ENCODE measurements at places on chromosomes 7 and 10.
A peak's percentile ranks its signal among the peaks of the same experiment; 100 is the strongest.

DNA sequence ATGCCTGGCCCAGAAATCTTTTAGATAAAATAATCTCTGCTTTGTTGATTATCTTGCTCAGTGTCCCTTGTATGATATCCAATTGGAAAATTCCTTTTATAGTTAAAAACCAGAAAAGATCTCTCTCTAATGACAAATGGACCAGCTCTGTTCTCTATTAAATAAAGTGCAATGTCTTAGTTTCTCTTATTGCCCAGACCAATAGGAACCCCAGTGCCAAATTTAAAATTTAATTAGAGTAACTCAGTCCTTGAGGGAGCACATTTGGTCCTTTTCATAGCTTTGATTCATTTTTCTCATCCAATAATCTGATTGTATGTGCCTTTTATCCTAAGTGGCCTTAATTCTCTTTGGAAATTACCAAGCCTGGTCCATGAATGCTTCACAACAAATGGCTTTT, 158.9 kb upstream of the FOXK1 start:
- no peak for DNase-seq

- no peak for DNase-seq
Measured at GRCh38 chr7:14368285-14368684, 378.8 kb upstream of the ETV1 start.

GRCh38 chr7:143503261-143503660, 25.6 kb downstream of the TAS2R41 start:
- no peak for DNase-seq

DNA sequence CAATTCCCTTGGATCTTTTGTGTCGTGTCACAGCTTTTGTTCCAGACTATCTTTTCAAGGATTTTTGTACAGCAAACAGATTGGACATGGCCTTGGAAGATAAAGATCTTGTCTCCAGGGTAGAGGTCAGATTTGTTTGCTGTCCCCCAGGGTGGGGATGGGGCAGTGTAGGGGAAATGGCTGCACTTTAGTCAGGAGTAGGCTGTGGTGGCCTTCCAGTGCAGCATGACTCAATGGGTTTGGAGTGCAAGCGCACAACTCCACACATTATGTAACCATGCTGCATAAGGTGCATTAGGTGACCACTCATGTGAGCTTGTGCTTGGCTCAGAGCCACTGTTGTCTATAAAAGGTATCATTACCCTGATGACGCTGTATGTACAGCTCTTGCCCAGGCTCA, 23.9 kb upstream of the ADAMTS14 start:
- DNase-seq = no peak

GRCh38 chr7:12378389-12378788, 25.3 kb downstream of the VWDE start:
- DNase-seq = no peak

GRCh38 chr7:3246127-3246526, 54.9 kb upstream of the SDK1 start:
- DNase-seq = no peak

DNA sequence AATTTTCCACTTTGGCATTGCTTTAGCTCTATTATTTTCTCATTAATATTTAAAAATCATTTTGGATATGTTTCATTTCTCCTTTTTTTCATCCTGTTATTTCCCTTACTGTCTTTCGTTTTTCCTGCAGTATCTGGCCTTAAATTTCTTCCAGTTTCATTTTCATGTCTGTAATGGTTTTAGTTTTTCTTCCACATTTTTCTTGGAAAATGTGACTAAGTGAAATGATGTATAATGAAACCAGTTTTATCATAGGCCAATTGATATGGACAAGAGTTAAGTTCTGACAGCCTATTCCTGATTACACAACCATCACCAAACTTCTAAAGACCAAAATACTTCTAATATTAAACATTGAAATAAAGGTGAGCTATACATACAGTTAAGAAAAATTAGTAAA, 158.5 kb downstream of the LHFPL3 start:
- DNase-seq = no peak

DNA sequence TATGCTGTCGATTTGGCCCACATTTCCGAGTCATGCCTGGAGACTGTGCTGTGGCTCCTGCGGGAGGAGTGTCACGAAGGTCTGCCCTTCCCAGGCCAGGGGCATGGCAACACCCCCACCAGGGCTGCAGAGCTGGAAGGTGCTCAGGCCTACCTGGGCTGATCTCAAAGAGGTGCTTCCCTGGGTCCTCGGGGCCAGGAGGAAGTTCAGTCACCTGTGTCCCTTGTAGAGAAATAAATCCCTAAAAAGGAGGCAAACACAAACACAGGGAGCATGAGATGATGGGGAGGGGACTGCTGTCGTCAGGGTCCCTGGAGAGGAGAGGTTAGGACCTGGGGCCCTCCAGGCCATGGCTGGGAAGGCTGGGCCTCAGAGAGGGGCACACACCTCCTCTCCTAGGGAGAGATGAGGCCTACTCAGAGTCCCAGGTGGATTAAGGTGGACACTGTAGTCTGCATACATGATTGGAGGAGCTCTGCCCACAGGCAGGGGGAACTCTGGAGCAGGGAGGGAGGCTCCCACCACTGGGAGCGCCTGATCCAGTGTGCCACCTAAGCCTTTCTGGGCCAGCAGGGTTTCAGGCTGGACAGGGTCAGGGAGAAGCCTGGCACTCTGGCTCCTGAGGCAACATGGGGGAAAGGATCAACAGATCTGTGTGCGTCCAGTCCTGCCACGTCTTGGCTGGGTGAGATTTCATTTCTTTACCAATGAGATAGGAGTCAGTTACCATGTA, 49.4 kb downstream of the ARHGAP22 start:
- no peak for DNase-seq

DNA sequence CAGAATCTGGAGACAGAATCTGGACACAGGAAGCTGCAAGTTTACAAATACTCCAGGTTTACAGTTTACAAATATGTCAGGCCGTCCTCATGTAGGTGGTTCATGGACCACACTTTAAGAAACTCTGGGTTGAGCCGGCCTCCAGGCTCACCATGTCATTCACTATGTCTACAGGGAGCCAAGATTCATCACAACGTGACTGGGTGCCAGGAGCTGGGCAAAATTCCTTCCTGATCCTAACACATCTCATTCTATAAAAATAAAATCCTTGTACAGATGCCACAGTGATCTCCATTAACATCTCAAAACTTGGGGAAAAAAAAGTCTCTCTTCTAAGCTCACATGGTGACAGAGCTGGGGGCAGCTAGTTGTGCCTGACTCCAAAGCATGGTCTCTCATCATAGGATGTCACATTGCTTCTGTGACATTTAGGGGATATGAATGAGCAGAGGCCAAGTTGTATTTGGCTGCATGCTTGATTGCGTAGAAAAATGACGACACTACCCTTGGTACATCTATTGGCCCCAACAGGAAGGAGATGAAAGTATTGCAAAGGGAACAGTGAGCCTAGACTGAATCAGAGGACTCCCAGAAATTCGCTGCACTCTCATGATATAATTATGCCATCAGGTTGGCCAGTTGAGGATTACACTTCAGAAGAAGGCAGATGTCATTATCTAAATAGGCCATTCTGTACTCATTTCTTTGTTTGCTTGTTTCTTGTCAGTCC, 35.9 kb downstream of the MTURN start:
- no peak for DNase-seq

GRCh38 chr10:70085975-70086613, 33.4 kb downstream of the MACROH2A2 start:
- DNase-seq = no peak

DNA sequence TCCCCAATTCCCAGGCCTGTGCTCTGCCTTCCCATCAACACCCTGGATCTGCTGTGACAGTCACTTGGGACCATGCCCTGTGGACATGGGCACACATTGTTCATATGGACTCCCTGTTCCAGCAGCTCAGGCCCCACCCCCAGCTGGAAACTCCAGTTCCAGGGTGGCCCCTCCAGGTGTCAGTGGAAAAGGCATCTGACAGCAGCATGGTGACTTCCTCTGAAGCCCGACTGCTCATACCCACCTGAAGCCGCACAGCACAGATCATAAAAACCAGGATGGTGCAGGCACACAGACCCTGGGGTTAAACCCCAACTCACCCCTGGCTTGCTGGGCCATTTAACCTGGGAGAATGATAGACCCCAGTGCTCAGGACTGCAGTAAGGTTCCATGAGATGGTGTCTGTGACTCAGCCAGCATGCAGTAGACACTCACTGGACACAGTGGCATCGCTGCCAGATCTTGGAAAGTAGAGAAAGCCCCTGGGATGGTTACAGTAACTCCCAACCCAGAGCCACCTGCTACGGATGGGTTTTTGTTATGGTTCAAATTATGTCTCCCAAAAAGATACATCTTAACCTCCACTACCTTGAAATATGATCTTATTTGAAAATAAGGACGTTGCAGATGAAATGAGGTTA, 72.6 kb upstream of the NANOS1 start:
- DNase-seq = no peak

DNA sequence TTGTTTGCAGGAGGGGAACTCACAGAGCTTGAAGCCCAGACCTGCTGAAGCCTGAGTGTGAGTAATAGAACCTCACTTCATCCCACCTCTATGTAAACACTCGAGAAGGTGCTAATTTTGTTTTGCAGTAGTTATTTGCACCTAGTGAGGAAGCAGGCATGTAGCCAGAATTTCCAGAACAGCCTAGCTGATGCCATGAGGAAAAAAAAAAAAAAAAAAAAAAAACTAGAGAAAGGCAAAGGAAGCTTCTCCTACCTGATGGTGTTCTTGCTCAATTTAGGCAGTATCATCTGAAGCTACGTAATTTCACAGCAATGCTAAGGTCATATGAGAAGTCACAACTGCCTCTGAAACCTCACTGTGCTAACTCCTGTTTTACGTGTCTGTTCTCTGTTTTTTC, 13.6 kb upstream of the GPR37 start:
- no peak for DNase-seq

- no peak for DNase-seq
Measured at GRCh38 chr7:67875558-67875957, 878.9 kb downstream of the TYW1 start.

GRCh38 chr10:6347391-6347951, 144.7 kb downstream of the PFKFB3 start:
- no peak for DNase-seq

- peak; percentile 5 for DNase-seq
Measured at GRCh38 chr7:115097175-115097671, 175.3 kb downstream of the MDFIC start.

DNA sequence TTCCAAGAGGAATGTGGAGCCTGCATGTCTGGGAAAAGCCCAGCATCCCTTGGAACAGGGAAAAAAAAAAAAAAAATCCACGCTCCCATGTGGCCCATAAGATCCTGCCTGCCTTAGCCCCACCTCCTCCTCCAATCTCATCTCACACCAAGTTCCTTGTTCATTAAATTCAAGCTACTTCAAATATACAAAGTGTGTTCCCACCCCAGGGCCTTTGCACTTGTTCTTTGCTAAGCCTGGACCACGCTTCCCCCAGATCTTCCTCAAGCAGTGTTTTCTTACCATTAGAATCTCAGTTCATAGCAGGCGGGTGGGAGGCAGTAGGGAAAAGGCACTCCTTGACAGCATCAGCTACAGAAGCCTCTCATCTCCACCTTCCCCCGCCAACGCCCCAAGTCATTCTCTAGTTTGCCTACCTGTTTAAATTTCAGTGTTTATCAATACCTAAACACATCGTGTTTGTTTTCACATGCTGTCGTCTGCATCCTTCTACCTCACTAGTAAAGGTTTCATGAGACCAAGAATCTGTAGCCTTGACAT, 262.8 kb downstream of the FGFR2 start:
- no peak for DNase-seq

DNA sequence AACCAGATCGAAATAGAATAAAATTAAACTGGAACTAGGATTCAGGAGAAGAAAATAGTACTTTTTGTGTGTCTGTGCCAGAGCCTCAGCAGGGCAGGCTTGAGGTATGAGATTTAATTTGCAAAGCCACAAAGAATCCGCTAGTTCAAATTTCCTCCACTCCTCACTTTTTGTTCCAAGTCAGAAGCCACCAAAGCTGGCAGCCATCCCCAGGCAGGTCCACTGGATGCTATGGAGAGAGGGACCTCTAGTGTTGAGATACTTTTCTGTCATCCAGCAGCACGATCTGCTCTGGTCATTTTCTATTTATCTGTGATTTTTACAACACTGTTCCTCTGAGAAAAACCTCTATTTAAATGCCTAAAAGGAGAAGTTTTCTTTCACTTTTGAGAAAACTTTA, 147.9 kb upstream of the FRMD4A start:
- peak; percentile 45 for DNase-seq

- no peak for DNase-seq
Measured at GRCh38 chr7:151850491-151851124, 26.3 kb downstream of the PRKAG2 start.

DNA sequence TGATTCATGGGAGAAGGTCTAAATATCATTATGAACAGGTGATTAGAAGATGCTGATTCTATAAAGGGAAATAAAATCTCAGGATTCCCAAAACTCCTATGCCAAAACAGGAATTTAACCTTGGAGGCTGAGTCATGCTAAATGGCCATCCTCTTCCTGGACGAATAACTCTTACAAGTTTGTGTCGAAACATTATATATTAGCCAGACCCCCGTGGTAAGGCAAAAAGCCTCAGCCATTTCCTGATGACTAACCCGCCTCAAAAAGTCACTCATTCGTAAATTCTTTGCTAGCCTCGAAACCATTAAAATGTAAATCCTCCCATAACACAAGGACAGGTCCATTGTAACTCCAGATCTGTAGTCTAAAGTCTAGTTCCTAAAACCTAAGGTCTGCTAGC, 32.0 kb downstream of the CUL2 start:
- peak; percentile 46 for DNase-seq

DNA sequence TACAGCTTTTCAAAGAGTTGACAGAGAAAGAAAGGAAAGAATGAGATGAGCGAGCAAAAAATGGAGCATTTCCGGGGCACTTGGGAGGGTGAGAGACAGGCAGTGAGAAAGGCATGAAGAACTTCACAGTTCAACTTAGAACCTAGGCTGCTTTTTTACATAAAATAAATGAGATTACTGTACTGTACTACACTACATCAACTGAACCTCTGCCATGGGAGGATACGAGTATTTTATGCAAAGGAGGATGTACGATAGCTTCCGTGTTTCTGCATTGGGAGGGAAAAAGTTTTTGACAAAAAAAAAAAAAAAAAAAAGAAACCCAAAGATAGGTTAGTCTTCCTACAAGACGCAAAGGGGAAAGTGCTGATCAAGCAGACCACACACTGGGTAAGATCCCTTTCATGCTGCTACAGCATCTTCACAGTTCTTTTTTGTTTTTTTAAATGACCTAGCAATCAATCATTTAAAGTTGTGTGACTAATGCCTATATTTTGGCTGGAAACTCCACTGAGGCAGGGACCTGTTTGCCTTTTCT, 88.0 kb downstream of the RAPGEF5 start:
- DNase-seq = no peak

DNA sequence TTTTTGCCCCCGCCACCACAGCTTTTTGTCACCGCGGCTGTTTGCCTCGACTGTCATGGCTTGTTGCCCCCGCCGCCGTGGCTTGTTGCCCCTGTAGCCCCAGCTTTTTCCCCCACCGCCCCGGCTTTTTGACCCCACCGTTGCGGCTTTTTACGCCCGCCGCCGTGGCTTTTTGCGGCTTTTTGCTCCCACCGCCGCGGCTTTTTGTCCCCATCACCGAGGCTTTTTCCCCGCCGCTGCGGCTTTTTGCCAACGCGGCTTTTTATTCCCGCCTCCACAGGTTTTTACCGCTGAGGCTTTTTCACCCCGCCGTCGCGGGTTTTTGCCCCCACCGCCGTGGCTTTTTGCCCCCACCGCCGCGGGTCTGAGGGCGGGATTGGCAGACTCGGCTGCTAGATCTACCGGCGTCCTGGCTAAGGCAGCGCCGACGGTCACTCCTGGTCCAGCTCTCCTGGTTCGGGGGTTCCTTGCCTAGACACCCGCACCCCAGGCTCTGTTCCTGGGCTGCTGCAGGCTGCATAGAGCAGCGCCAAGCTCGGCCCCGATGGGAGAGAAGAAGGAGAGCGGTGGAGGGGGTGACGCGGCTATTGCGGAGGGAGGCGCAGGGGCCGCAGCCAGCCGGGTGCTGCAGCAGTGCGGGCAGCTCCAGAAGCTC, 637.7 kb downstream of the ZNF716 start:
- no peak for DNase-seq

Data from Calu3 (cell line).